ENCODE measurements at places on chromosomes 2 and 18.

DNA sequence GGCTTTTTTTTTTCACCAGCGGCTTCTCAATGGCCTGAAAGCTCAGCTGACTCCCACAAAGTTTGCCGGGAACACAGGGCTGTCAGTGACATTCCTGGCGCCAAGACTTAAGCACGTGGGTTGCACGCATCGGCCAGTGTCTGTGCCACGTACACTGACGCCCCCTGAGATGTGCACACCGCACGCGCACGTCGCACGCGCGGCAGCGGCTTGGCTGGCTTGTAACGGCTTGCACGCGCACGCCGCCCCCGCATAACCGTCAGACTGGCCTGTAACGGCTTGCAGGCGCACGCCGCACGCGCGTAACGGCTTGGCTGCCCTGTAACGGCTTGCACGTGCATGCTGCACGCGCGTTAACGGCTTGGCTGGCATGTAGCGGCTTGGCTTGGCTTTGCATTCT is 63.2 kb downstream of the CCDC74A start:
- no peak for DNase-seq

GRCh38 chr2:240403396-240404104 is 31.9 kb upstream of the GPC1 start:
- peak; percentile 15 for DNase-seq

DNA sequence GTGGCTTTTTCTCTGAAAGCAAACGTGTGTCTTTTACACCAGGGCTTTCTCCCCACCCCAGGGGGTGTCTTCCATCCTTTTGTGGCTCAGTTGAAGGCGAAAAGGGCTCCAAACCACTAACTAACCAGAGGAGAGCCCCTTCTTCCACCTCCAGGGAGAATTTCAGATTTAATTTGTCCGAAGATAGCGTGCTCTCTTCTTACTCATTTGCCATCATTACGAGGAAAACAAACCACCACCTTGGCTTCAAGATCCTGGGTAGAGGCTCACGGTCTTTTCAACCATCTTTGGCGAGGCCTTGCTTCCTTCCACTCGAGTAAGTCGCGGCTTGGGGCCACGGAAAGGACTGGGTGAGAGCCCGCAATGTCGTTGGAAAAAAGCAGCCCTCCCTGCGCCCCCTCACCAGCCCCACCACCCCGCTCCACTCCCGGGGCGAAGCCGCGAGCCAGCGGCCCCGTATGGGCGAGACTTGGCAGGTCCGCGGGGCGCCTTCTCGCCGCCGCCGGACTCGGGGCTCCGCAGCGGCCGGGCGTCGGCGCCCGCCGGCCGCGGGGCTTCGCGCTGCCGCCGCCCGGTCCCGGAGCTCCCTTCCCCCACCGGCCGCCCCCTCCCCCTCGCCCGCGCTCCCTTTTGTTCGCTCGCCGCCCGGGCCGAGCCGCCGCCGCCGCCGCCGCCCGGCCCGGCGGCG is 1.7 kb upstream of the ZNF532 start:
- peak; percentile 70 for DNase-seq

DNA sequence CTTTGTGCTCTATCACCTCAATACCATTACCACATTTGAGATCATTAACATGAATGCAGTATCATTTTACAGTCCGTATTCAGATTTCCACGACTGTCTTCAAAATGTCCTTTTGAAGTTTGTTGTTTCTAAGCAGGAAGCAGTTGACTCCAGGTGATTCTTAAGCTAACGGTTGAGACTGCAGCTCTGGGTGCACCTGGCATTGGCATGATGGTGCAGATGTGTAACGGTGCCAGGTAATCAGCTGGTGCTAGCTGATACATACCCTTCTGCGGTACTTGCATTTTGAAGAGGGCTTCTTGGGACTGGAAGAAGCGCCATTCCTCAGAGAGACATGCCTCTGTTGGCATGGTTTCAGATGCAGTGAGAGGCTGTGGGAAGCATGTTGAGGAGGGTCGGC is 19.5 kb downstream of the SIGLEC15 start:
- DNase-seq, result no peak

All from right forelimb (tissue), 1 donor.